ENCODE measurements at places on chromosomes 2 and 18.

DNA sequence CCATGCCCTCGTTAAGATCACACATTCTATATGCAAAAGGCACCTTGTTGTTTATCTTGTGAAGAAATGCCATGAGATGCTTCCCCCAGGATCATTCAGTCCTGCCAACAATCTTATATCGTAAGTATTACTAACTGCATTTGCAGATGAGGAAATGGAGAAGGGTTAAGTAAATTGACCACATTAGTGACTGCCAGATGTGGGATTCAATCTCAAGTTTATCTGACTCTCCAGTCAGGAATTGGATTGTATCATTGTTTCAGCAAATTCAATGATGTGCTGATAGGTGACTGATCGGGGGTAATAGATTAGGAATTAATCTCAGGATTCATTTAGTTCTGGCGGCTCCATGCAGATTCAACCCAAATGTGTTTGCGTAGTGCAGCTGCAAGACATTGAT is 106.2 kb downstream of the CNTNAP5 start:
- DNase-seq: no peak

DNA sequence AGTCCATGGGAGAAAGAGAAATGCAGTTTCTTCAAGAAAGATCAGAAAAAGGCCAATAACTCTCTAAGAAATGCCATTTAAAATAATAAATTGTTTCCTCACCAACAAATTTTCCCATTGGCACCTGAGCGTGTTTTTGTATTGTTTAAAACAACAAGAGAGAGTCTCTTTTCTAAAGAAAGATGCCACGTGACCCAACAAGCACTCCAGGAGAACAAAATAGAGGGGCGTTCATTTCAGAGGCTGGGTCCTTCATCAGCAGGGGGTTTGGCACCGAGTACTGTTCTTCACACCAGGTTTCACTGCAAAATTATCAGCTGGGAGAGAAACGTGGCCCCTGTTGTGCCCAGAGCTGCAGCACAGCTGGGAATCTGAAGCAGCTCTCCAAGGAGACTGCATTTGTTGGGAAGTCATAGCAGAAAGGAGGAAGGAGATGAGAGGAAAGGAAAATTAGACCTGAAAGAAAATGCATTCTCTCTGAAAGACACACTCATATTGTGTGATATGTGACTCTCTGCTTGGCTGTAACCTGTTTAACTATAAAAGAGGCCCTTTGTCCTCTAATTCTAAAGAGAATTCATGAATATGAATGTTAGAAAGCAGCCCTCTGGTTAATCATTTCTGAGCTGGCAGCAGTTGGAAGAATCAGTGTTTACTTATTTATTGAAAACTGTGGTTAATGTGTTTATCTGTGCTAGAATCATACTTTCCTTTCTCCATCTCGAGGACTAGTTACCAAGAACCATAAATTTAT is 205.3 kb upstream of the CDH20 start:
- no peak for DNase-seq

DNA sequence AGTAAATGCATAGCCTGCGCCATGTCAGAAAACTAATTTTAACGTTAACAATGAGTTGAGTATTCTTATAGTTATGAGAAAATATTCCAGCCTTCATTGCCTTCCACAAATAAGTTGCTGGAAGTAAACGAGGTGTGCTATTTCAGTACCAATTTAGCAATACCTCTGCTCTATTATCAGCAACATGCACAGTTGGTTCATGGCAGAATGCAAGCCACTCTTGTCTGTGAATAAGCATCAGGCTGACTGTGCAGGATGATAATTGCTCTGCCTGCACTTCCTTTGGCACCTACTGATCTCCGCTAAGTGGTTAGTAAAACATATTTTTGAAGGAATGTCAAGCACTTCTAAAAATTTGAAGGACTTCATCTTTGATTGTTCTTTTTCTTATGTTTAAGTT is 261.9 kb upstream of the SIX3 start:
- DNase-seq: no peak

- no peak for DNase-seq
Measured at GRCh38 chr2:134705861-134706586, 12.8 kb downstream of the TMEM163 start.

DNA sequence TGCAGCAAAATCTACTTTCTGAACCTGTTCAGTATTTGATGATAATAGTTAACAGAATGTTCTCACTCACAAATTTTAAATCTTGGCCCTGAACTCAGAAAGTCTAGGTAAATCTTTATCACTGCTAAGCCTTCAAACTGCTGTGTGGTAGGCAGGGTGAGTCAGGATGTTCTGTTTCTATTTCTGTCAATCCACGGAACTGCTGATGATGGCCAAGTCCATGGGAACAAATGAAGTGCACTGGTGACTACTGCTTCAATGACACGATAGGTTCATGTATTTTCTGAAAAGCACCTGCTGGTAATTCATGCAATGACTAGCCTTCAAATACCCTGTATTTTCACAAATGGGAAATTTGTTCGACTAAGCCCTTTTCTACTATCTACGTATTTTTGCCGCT is 14.2 kb downstream of the NIFK start:
- no peak for DNase-seq

DNA sequence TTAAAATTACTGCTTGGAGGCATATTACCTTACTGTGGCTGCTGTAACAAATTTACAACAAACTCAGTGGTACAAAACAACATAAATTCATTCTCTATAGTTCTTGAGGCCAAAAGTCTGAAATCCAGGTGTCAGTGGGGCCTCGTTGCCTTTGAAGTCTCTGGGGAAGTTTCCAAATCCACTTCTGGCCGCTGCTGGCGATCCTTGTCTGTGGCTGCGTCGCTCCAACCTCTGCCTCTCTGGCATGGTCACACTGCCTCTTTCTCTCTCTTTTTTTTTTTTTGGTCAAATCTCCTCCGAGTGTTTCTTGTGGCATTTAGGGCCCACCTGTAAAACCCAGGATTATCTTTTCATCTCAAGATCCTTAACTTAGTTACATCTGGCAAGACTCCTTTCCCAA is 182.8 kb downstream of the ST6GAL2 start:
- no peak for DNase-seq

DNA sequence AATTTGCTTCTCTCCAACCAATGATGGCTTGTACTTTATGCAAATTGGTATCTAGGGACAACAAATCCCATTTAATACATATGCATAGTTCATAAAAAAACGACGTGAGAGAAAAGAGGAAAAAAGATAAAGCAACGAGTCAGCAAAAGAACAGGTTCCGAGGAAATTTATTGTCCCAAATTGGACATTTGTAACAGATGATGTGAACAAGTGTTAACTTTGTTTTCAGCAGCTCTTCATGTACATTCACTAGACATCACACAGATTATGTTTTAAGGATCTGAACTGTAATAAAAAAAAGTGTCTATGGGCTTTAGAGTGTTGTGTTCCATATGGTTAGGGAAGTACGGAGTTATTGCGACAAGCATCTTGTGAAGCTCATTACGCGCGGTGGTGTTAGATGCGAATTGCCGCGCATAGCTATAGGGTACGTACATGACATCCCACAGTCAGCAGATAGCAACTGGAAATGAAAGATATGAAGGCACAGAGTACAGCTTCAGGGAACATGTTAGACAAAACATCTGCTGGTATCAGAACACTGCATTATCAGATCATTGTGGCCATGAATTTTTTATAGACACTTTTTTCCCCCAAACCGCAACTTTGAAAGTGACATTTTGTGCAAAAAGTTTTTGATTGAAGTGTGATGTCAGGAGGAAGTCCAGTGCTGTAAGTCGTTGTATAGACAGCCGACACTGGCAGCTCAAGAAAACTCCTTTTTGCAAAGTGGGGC is 1073.1 kb upstream of the FANCL start:
- DNase-seq: no peak

- no peak for DNase-seq
Measured at GRCh38 chr18:11866764-11867163, 15.6 kb downstream of the CHMP1B start.

- peak; percentile 54 for DNase-seq
Measured at GRCh38 chr2:176552501-176553135, 283.4 kb downstream of the MTX2 start.

GRCh38 chr18:77223653-77224052 is 26.0 kb upstream of the GALR1 start:
- DNase-seq: no peak

DNA sequence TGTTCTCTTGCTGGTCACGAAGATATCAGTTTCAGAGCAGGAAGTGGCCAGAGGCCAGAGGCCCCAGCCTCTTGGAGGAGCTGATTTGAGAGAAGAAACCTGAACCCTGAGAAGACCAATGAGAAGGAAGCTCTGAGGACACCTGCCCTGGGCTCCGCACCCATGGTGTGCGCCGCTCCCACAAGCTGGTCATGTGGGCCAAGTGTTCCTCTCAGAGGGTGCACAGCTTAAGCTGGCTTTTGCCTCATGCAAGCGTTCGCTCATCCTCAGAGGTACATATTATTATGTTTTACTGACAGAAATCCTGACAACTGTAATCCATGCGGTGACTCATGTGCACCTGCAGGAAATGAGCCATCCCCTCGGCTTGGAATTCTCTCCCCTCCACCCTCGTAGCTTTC is 316.1 kb upstream of the MYT1L start:
- no peak for DNase-seq

DNA sequence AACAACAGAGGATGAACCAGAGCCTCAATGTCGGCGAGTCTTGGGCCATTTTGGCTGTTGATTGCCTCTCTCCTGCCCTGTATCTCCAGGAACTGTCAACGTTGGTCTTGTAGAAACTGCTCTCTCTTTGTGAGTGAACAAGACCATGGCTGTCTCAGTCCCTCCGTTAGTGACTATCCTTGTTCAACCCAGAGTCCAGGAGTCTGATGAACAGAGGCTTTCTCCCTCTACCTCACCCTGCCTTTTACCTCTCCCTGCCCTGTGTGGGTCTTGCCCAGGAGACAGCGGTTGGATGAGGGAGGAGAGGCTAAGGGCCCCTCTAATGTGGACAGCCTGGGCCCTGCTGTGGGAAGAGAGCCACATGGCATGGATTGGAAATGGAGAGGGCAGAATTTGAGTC is 32.8 kb downstream of the INPP4A start:
- no peak for DNase-seq
